Bronchial epithelial cell (primary cell): ENCODE measurements at places on chromosomes 16 and 17. TPM values are rescaled to one million over a fixed set of nuclear protein-coding genes. Genes with fewer than 3 reads are reported as not detected.

DNA sequence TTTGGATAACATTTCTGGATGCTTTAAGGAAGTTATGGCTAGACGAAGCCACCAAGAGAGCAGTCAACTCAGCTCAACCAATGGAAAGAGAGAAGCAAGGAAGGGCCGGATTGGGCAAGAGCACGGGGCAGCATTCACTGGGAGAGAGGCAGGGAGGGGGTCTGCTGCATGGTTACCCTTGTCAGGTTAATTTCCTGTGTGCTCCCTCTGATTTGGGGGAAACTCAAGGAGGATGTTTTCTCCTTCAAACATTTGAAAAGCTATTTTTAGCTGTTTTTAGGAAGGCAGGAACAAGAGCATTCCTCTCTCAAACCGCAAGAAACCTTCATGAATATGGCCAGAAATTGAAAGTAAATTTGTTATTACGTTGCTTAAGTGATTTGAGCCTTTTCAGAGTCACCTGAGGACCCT lies 118.5 kb upstream of the ZFHX3 start:
- no peak for DNase-seq

DNA sequence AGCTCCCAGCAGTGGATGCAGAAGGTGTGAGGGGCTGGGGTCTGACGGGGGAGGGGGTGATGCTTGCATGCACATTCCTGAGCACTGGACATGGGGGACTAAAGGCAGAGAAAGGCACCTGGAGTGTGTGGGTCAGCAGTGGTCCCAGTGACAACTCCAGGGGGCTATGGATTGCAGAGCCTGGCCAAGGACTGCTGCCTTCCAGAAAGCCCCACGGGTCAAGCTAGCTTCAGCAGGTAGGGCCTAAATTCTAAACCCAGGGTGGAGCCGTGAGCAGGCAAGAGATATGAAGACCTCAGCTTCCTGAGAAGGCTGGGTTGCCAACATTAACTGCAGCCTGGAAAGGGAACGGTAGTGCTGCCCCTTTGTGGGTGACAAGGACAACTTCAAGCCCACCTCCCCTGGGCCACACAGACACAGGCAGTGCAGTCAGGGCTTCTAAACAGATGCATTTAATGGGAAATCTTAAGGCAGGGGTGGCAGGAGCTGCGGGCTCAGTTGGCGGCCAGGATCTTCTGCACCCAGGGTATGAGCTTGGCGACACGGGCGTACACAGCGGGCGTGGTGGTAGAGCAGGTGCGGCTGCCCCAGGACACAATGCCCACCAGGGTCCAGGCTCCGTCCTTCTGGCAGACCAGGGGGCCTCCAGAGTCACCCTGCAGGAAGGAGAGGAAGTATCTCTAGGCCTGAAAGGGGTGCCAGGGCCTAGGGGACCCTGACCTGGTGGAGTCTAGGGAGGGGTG lies 3.1 kb downstream of the CTRB2 start:
- DNase-seq = no peak

DNA sequence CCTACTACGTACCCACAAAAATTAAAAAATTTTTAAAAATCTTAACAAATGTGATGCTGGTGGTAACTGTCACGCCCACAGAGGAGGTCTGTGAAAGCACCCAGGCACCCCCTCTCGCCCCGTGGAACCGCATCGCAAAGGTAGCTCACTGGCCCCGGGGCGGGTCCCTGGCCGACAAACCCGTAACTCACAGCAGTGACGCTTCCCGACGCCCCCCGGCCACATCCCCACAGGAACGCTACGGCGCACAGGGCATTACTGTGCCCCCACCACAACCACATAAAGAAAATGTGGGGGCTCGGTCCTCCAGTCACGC lies 366 bp downstream of the ANKS3 start:
- no peak for DNase-seq

DNA sequence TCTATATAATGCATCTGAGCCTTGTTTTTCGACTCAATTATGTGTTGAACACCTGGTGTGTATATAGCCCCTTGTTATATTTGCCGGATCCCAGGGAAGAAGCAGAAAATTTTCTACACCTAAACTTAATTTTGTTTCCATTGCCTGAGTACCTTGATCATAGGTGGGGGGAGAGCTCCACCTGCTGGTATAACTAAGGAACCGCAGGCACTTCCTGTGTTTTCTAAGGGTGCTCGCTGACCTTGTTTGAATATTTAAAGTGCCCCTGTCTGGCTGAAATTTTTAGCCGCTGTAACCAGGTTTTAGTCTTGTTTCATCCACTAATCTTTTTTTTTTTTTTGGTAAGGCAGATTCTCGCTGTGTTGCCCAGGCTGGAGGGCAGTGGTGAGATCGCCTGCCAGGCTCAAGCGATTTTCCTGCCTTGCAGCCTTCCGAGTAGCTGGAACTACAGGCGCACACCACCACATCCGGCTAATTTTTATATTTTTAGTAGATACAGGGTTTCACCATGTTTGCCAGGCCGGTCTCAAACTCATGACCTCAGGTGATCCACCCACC lies 6.5 kb upstream of the NUBP1 start:
- DNase-seq = peak; percentile 48

DNA sequence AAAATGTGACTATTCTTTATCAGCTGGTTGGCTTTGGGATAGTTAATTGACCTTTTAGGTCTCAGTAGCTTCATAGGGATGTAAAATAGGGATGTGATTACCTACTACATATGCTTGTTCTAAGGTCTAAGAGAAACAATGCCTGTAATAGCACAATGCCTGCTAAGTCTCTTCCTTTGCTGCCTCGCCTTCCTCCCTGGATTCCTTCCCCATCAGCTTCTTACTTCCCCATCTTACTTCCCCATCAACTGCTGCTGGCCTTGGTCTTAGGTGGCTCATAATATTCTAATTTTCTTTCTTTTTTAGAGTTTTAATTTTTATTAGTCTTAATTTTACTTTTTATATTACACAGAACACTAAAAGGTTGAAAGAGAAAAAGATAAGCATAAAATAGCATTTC lies 59.2 kb upstream of the GOT2 start:
- DNase-seq = no peak

Gene SLC2A4
- total RNA-seq = under 0.01 and 0.13 TPM in 2 replicates

Gene KRTAP9-2
- total RNA-seq = not detected in 2 replicates

Gene DNAI2
- total RNA-seq = not detected in 2 replicates

Gene NATD1
- total RNA-seq = 0.53 and 0.77 TPM in 2 replicates

- DNase-seq = no peak
Observed at GRCh38 chr17:32268734-32269288, 3.2 kb downstream of the RHBDL3 start.

DNA sequence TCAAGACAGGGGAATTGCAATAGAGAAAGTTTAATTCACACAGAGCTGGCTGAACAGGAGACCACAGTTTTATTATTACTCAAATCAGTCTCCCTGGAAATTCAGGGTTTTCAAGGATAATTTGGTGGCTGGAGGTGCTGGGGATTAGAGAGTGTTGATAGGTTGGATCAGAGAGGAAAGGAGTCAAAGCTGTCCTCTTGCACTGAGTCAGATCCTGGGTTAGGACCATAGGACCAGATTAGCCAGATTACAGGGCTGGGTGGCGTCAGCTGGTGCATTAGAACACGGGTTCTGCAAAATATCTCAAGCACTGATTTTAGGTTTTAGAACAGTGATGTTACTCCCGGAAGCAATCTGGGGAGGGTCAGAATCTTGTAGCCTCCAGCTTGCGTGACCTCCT lies 1.8 kb upstream of the NSMCE1 start:
- DNase-seq = no peak

- DNase-seq = peak; percentile 4
Observed at GRCh38 chr17:44872131-44872768, 24.6 kb downstream of the HIGD1B start.

- DNase-seq = no peak
Observed at GRCh38 chr17:29294580-29294900, 592 bp upstream of the NUFIP2 start.

DNA sequence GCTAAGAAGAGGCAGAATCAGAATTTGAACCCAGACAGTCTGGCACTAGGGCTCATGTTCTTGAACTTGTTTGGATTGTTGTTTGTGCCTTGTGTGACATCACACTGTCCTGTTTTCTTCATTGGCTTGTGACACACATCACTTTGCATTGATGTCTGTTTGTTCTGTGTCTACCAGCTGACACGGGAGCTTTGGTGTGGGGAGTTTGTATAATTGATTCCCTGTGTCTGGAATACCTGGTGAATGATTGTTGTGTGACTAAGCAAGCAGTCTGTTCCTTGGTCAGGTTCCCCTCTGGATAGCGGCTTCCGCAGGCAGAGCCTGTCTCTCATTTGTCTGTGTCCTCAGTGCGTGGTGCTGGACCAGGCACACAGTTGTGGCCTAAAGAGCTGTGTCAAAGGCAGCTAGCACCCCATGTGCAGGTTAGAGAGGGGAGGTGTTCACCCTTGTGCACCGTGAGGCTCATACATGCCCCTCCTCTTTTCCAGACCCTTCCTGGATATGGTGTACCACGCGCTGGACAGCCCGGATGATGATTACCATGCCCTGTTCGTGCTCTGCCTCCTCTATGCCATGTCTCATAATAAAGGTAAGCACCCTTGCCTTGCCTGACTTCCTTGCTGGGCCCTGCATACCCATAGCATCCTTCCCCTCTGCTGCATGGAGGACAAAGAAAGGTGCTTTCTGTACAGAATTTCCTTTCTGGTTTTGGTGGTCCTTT lies 80.1 kb downstream of the CLEC16A start:
- peak; percentile 74 for DNase-seq

DNA sequence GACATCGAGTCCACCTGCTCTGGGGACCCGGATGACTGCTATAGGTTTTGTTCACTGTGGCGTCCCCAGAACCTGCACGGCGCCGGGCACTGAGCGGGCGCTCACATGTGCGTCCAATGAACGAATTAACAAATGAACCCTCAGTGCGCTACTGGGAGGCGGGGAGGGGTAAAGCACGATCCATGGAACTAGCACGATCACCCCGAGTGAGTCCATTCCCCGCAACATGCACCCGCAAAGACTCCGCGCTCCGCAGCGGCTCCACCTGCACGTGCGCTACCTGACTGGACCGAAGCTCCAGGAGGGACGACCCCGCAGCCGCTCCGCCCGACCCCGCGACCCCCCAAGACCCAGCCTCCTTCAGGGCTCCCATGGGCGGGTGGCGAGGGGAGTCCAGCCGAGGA lies 491 bp downstream of the TRAP1 start:
- peak; percentile 17 for DNase-seq

Gene MYO15A
- 0.77 and 1.6 TPM in 2 replicates for total RNA-seq

GRCh38 chr17:78316115-78316866 lies 43.6 kb downstream of the SOCS3 start:
- no peak for DNase-seq

GRCh38 chr16:4846503-4846900 lies 586 bp downstream of the GLYR1 start:
- DNase-seq = peak; percentile 68

DNA sequence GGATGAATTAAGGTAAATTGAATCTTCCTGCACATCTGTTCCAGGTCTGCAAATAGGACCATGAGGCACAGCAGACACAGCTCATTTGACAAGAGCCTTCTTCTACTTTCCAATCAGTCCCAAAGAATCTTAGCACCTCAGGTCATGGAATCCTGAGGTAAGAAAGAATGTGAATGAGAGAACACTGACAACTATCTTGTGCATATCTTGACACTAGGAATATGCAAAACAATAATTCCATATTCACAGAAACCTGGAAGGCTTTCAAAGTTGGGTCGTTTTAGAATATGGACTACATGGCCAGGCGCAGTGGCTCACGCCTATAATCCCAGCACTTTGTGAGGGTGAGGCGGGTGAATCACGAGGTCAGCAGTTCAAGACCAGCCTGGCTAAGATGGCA lies 1009.4 kb upstream of the GOT2 start:
- DNase-seq = no peak

- DNase-seq = no peak
Observed at GRCh38 chr16:13390093-13390985, 488.9 kb downstream of the SHISA9 start.

Gene LAT
- total RNA-seq = 0.38 and 0.53 TPM in 2 replicates

DNA sequence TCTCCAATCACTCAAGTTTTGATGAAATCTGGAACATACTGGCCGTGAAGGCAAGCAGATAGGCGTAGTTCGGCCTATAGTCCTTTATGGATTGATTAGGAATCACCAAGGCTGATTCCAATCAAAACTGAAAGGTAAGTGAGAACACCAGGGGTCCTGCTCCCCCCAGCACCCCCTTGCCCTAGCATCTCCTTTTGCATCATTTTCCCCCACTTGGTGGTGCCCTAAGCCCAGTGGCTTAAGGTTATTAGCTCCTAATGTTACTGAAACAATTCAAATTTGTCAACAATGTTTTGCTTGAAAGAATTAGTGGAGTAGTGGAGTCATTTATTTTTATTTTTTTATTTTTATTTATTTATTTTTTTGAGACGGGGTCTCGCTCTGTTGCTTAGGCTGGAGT lies 4.9 kb downstream of the SLFN14 start:
- DNase-seq = no peak

- peak; percentile 96 for DNase-seq
Observed at GRCh38 chr17:6796887-6797490, 21.0 kb downstream of the FBXO39 start.

GRCh38 chr16:63289834-63290460 lies 1253.7 kb upstream of the CDH8 start:
- DNase-seq = peak; percentile 1

DNA sequence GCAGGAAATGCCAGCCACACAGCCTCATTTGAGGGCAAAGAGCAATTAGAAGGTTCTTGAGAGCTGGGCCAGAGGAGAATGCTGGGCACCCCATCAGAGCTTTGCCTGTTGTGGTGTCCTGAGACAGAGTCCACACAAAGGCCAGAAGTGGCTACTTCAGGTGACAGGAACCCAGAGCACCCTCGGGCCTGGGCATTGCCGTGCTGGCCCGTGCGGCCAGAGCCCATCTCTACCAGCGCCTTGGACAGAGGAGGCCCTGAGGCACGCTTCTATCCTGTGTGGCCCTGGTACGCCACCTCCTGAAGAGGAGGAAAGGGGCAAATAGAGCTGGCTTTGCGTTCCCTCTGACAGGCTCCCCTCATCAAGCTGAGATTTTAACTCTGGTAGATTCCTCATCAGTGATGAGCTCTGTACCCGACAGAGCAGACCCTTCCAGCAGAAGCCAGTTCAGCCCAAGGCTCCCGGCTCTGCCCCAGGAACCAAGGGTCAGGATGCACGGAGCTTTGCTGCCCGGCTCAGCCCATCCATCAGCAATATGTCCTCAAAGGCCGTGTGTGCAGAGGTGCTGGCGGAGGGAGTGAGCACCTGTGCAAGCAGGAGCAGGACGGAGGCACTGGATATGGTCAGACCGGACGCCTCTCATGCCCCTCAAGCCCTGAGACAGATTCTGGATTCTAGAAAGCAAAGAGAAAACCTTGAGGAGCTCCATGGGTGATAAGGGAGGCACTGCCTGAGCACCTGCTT lies 3.4 kb upstream of the RASD1 start:
- no peak for DNase-seq

- DNase-seq = no peak
Observed at GRCh38 chr17:9594065-9594464, 17.6 kb downstream of the CFAP52 start.

Gene SLC16A11
- 0.38 TPM in 1 of 2 replicates, not detected in the other for total RNA-seq
